ENCODE measurements at places on chromosomes 1 and 21.

DNA sequence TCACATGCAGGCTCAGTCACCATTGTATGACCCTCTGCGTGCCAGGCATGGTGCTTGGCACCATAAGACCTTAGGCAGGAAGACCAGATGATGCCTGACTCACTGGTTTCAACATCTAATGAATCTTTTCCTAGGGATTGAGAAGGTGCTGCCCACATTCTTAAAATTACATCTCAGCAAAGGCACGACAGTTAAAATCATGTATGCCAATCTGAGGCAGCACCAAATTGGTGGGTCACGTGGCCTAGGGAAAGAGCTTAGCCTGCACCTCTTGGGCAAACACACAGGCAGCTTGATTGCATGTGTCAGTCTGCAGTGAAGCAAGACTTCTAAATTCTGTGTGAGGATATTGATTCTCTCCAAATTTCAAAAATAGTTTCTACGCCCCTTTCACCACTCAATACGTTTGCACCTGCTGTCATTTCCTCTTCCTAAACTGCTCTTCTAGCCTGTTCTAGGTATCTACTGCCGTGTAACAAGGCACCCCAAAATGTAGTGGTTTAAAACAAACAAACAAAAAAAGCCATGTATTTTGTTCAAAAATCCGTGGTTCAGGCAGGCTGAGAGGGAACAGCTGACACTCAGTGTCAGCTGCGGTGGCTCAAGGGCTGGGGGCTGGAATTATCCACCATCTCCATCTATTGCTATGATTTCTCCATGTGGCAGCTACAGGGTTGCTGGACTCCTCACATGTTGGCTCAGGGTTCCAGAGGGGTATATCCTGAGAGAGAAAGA lies 160.2 kb upstream of the FGGY start:
- no peak for DNase-seq

DNA sequence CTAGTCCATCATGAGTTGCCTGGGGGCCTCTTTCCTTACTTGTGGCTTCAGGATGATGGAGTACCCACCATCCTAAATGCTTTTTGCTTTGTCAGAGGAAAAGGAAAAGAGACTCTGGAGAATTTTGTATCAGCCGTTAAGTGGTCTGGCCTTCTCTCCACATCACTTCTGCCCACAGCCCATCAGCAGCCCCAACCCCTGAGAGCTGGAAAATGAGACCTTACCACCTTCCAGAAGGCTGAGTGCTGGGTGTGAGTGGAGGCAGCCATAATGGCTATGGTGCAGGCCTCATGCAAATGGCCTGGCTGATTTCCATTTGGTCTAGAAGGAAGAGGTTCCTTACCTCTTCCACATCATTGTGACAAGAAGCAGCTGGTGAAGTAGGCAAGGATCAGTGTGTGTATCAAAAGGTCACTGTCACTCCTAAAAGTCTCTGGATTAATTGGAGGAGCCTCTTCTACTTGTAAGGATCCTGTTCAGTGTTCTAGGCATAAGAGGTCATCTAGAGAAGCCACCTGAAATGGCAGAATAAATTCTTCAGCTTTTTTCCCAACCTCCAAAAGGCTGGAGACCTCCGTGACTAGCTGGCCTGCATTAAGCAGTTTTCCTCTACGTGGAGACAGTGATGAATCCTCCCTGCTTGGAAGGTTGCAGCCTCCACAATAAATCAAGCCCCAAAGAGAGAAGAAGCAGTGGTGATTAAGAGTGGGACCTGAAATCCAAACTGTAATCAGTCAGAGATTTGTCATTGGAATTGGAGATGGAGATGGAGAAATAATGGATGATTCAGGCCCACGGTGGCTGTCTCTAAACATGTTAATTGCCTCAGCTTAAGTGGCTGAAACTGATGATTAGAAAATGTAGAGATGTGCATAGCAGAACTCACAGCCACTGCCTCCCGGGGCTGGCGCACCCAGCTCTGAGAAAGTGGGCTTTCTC lies 111.5 kb downstream of the CNIH3 start:
- DNase-seq: no peak

DNA sequence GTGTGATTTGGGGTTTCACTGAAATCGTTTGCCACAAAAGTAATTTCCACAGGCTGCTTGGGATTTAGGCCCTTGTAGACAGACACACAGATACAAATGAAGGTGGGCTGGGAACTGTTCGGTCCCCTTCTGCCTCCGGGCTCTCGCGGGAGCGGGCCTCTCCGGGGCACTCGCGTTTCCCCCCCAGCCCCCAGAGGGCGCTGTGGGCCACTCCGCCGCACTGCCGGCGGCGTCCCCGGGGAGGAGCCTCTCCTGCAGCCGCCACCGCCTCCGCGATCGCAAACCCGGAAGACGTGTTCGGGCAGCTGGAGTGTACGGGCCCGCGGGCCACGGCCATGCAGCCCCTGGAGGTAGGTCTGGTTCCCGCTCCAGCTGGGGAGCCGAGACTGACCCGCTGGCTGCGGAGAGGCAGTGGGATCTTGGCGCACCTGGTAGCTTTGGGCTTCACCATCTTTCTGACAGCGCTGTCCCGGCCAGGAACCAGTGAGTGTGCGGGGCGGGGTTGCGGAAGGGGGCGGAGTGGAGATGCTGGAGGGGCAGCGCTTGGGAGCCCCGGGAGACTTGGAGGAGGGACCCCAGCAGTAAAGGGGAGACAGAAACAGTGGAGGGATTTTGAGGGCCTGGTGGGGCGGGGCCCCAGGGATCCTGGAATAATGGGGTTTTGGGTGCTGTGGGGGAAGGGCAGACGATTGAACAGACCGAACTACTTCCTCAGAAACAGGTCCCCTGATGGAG lies at the start of gene CYB561D1:
Gene CYB561D1, plus strand, starts transcription at position 290 of the 735 bp plus-strand sequence. Its CDS starts 46 bp downstream, at position 336.
- peak; percentile 78 for DNase-seq

DNA sequence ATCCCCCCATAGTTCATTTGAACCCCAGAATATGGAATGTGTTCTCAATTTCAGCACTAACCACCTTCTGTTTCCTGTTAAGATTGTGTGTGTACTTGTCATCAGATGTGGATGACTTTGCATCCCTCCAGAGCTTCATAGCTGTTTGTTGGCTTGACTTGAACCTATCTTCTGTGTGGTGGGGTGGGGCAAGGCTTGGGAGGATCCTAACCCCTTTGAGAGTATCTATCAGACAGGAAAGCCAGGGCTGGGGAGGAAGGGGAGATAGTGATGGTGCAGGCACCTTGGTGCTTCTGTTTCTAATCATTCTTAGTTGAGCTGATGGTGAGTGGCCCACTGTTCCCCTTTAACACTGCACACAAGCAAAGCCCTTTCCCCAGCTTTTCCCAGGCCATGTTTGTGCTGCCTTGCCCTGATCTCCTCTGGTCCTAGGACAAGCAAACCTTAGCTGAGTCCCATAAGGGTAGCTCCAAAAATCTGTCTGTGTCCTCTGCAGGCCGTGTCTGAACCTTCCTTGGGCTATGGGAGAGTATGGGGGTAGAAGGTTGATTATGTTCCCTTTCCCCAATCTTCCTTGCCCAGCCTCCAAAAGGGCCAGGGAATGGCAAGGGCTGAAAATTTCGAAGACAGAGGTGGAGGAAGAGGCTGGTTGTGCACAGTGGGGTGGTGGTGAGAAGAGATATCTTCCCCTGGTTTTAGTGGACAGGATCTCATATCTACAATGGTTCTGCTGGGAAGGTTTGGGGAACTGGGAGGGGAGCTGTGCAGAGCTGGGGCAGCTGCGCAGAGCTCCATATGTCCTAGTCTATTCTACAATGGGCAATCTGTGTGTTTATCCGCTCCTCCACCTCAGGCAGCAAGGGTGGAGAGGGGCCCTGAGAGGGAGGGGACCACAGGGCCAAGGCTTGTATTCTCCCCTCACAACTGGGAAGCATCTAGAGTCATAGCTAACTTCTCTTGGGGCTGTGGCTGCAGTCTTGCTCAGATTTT lies 1.4 kb downstream of the NHLH1 start:
- DNase-seq: no peak

DNA sequence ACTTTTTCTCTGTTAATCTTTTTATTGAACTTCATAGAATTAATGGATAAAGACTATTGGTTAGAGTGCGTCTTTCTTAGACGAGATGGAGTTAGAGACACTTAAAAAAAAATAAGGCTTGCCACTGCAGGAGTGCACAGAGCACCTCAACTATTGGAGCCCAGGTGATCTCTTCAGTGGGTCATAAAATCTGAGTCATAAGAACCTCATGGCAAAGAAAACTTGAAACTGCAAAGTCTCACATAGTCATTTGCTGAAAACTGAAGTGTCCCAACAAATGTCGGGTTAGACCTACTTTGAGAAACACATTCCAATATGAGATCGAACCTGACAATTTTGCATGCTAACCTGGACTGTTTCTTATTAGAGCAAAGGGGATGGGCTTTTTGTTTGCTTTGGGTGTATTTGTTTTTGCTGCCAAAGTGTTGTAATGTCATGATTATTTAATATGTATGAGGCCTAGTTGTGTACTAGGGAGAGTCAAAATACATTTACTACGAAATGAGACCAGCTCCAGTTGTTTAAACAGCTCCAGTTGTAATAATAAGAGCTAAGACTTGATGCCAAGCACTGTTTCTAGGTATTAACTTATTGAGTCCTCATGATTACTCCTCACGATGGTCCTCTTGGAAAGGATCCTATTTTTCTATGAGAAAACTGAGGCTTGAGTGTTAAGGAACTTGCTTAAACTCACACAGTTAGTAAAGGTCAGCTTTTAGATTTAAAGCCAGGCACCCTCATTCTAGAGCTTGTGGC lies 65.1 kb downstream of the DDR2 start:
- DNase-seq: no peak

- DNase-seq: no peak
Measured at GRCh38 chr21:42607525-42608102, 45.8 kb upstream of the PDE9A start.

- no peak for DNase-seq
Measured at GRCh38 chr21:42878678-42878992, 704 bp downstream of the WDR4 start.

DNA sequence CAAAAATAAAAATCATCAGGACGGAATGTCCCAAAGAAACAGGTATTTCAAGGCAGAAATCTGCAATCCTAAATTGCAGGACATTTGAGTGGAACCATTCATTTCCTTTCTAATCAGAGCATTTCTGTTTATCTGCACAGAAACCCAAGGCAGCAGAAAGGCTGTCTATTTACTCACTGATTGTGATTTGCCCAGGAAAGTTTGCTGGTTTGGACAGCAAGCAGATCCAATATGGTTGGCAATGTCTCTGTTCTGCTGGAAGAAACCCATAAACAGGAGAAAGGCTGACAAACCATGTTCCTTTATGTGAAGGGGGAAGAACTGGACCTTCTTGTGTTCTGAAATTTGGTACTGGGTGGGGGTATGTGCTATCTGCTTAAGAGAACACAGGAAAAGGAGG lies 120.1 kb downstream of the CLIC6 start:
- no peak for DNase-seq

GRCh38 chr1:33057095-33057494 lies 20.4 kb upstream of the AK2 start:
- DNase-seq: no peak

DNA sequence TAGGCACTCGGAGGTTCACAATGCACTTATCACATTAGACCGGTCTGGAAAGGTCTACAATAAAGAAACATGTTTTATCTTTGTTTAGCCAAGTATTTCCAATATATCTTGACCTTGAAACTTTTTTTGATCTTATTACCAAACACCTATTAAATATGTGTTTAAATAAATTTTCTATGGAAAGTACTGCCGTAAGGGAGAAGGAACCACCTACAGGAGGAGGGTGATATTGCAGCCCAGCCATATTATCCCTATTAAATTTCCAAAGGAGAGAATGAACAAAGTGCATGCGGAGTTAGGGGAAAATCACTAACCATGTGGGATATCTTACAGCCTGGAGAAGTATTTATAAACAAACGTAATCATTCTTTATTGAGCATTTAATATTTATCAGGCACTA lies 14.5 kb downstream of the BRINP2 start:
- no peak for DNase-seq

- DNase-seq: no peak
Measured at GRCh38 chr1:6905790-6906189, 120.5 kb downstream of the CAMTA1 start.

DNA sequence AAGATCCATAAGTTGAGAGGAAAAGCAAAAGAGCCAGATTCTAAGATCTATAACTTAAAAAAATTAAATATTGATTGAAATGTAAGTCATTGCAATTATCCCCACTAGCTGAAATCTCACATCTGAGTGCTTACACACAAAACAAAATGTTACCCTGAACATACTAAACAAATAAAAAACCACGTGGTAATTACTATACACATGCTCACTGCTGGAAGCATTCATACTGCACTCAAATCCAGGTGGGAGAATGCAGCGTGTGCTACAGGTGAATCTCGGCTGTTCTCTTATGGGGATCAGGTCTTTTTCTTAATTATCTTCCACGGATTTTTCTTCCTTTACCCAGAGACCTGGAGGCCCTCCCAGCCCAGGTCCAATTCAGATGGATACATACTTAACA lies 74.3 kb downstream of the SDC3 start:
- no peak for DNase-seq

- DNase-seq: no peak
Measured at GRCh38 chr1:151013518-151013917, 5.3 kb downstream of the PRUNE1 start.

DNA sequence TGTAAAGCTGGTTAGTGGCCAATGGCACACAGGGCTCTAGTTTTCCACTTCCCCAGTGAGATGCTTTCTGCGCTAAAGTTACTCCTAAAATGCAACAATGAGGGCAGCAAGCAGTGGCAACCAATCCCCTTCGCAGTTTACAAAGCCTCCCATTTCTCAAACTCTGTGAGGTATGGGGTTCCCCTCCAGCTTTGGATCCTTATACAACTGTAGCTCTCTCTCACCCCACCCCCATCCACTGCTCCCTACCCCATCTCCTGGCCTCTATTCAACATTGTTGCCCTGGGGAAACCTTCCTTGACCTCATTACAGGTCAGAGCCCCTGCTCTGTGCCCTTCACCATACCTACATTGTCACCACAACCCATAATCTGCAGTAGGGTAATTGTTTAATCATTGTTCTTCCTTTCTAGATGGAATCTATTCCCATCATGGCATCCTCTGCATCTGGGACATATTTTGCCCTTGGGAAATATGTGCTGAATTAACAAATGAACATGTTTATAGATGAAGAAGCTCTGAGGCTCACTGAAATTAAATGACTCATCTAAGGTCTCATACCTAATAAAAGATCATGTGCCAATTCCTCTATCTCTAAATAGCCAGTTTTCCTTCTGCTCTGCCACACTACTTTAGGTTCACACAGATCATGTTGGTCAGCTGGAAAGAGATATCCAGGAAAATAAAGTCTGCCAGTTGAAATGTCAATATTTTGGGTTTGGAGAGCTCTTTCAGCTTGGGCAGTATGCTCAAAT lies 12.6 kb downstream of the KIAA0040 start:
- DNase-seq: no peak

DNA sequence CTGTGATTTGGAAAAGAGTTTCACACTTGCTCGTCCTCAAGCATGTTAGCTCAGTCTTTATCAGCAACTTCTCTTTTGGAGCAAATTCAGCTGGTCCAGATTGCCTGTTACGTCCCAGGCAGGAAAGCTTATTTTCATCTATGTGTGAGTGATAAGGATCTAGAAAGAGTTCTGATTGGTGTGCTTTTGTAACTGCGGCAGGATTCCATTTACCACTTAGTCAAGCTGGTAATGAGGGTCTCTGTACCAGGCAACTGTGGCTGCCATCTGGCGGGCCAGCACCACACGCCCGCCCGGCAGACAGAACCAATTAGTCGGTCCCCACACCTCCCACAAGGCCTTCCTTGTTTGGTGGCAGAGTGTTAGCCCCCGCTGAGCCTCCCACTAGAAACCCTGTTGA lies 21.0 kb downstream of the C1orf87 start:
- no peak for DNase-seq

All from D721Med (cell line).